GM18507 (cell line): ENCODE measurements at places on chromosomes 12 and 14.
A peak's percentile ranks its signal among the peaks of the same experiment; 100 is the strongest.

DNA sequence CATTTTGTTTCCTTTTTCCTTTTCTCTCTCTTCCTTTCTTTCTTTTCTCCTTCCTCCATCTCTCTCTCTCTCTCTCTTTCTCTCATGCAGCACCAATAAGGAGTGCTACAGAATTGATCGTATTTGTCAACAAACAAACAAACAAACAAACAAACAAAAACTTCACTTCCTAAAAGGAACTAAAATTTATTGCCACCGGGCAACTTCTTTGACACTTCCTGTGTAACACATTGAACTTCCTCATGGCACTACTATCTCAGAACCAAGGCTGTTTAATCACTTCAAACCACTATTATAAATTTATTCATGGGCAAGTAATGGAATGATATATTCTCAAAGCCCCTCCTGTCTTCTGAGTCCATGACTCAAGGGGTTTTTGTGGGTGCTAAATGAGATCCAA, 51.3 kb downstream of the SERPINA3 start:
- DNase-seq: no peak

DNA sequence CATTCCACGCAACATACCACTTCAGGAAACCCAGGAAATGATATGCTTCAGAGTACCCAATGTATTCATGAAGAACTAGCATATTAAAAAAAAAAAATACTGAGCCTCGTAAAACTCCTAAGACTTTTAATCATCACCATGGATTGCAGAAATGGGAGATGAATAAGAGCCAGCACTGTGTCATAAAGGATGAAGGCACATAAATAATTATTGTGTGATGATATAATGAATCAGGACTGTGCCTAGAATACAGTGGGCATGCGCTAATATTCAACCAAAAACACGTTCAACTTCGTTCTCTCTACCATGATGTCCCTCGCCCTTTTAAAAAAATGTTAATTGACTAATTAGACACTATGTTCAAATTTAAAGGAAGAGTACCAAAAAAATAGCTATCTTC, 68.7 kb downstream of the CIT start:
- DNase-seq: no peak

DNA sequence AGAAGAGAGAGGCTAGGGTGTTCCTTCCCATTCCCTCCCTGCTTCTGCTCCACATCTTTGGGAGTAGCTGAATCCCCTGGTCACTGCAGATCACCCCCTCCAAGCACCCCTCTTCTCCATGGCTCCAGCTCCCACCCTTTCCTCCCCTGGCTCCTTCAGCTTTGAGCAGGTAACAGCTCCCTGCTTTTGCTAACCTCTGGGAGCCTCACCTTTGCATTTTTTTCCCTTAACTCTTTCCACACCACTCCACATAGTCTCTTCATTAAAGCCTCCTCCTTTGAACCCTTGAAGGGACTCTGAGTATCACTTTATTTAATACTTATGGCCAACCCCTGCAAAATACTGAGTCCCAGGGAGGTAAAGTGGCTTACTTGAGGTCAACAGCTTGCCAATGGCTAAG, 25.7 kb upstream of the SERPINA6 start:
- no peak for DNase-seq

DNA sequence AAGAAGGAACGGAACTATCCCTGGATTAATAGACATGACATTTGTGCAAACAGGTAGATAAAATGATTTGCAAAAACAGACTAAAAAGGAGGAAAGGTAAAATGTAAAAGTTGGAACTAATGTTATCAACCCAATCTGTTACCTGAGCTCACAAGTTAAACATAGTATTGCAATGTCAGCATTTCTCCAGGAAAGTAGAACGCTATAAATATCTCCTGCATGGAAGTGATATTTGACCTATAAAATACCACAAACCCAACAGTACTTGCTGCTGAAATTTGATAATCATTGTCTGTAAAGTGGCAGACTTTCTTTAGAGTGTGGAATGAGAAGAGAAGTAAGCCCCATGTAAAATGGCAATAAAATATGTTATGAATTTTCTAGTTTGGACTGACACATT, 1435.7 kb downstream of the LRFN5 start:
- no peak for DNase-seq

GRCh38 chr12:31728917-31729640, at the start of gene AMN1:
TSS of gene AMN1 (minus strand) at chr12:31729021. CDS start at chr12:31729008, 13 bp downstream.
- peak; percentile 92 for DNase-seq

DNA sequence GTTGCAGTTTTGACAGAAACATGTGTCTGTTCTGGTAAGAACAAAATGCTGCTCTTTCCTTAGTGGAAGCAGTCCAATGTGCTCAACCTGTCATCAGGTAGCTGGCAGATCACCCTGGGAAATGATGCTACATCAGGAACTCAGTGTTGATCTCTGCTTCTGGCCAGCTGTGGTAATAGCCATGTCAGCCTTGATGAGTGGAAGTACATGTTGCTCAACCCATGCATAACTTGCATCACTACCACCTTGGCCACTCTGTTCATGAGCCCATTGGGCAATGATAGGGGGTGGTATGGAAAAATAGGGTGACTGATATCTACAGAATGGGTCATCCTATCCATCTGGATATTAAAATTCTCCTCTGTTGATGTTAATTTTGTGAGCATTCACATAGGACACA, 411.0 kb downstream of the C12orf50 start:
- no peak for DNase-seq

DNA sequence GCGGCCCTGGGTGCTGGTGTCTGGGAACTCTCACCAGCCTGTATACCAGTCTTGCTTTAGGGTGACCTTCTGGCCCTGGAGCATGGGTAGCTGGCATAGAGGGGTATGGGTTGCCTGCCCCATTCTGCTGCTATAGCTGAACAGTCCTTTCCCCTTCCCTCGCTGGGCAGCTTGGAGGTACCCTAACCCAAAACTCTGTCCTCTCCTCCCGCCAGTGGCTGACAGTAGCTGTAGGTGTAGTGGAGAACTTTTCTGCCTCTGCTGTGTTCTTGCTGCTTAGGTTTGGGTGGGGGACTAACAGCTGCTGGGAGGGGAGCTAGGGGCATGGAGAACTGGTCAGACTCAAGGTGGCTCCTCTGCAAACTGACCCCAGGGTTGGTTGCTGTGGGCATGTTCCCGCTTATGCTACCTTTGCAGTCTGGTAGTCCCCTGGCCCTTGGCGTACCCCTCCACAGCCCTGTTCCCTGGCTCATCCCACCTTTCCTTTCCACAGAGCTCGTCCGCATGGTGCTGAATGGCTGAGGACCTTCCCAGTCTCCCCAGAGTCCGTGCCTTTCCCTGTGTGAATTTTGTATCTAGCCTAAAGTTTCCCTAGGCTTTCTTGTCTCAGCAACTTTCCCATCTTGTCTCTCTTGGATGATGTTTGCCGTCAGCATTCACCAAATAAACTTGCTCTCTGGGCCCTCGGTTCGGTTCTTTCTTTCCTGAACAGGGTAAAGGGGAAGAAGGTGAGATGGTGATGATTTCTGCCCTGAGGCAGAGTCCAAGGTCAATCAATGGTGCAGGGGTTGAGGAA, 2.9 kb downstream of the MYL6 start:
- no peak for DNase-seq

- DNase-seq: no peak
Observed at GRCh38 chr12:94073441-94074051, 74.8 kb upstream of the PLXNC1 start.

DNA sequence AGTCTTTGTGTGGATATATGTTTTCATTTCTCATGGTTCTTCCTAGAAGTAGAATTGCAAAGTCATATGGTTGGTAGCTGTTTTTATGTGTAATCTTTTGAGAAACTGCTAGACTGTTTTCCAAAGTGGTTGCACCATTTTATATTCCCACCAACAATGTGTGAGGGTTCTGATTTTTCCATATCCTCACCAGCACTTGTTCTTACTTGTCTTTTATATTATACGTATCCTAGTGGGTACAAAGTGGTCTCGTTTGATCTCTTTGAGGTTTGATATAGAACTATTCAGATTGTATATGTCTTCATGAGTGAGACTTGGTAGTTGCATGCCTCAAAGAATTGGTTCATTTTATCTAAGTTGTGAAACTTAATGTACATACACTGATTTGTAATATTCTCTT, 91.3 kb downstream of the BEGAIN start:
- DNase-seq: no peak

GRCh38 chr12:24505366-24506015, 443.4 kb downstream of the BCAT1 start:
- no peak for DNase-seq

- DNase-seq: no peak
Observed at GRCh38 chr14:52481864-52482263, 70.4 kb downstream of the TXNDC16 start.

DNA sequence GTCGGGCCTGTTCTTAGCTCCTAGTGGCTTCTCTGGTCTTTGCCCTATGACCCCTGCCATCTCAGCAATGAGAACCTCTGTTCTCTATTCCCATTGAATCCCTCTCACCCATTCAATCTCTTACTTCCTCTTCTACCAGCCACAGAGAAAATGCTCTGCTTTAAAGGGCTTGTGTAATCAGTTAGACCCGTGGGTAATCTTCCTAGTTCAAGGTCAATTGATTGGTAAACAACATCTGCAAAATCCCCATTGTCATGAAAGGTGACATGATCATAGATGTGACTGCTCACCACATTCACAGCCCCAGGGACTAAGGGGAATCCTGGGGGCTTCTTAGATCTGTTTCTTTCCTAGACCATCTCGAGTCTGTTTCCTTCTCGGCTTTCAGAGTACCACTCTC, 7.2 kb upstream of the CCDC197 start:
- no peak for DNase-seq

- no peak for DNase-seq
Observed at GRCh38 chr12:114858388-114859146, 174.6 kb upstream of the TBX3 start.

DNA sequence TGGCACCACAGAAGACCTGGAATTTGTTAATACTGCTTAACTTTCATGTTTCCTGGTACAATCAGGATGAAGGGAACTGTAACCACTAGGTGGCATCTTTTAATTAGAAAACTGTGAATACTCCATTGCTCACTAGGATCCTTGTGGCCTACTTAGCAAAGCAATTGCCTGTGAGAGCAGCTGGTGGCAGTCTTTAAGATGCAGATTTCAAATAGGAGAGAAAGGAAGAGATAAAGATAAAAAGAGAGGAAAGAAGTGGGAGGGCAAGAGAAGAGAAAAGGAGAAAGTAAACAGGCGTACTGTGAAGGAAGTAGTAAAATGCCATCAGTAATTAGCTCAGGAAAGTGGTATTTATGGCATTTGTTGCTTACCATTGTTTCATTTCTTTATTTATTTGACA, 114.5 kb downstream of the RAD51B start:
- peak; percentile 23 for DNase-seq

GRCh38 chr12:40672741-40673271, 19.4 kb upstream of the CNTN1 start:
- DNase-seq: no peak

GRCh38 chr12:91926848-91927247, 218.8 kb downstream of the BTG1 start:
- no peak for DNase-seq

GRCh38 chr14:61927520-61927919, 165.3 kb downstream of the SNAPC1 start:
- DNase-seq: no peak

GRCh38 chr12:116955382-116956021, 44.8 kb downstream of the FBXW8 start:
- no peak for DNase-seq

GRCh38 chr14:33486332-33486890, 464.5 kb downstream of the EGLN3 start:
- no peak for DNase-seq

GRCh38 chr14:23365036-23365731, at the start of gene EFS:
TSS of gene EFS (minus strand) at chr14:23365172. CDS start at chr14:23365025, 147 bp downstream.
- no peak for DNase-seq

DNA sequence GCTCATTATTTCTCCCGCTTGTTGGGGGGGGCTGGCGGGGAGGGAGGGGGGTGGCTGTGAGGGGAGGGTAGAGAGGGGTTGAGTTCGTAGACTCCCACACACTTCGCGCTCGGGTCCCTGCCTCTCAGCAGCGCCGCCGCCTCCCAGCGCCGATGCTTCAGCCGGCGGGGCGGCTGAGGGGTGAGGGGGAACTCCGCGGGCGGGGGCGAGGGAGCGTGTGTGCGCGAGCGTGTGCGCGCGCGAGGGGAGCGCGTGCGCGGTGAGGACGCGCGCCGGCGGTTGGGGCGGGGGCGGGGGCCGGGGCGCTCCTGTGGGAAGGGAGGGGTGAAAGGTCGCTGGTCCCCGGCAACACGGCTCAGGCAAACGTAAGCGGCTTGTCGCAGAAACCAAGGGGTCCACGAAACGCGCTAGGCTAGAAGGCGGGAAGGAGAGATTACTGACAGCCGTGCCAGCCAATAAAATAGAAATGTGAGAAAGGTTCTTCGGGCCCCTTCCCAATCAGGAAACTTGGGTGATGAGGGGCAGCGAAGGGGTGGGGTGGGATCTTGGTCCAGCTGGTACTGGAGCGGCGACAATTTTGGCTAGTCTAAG, 343 bp upstream of the NOVA1 start:
- DNase-seq: no peak

GRCh38 chr14:86654558-86655184, 1124.7 kb downstream of the FLRT2 start:
- no peak for DNase-seq

DNA sequence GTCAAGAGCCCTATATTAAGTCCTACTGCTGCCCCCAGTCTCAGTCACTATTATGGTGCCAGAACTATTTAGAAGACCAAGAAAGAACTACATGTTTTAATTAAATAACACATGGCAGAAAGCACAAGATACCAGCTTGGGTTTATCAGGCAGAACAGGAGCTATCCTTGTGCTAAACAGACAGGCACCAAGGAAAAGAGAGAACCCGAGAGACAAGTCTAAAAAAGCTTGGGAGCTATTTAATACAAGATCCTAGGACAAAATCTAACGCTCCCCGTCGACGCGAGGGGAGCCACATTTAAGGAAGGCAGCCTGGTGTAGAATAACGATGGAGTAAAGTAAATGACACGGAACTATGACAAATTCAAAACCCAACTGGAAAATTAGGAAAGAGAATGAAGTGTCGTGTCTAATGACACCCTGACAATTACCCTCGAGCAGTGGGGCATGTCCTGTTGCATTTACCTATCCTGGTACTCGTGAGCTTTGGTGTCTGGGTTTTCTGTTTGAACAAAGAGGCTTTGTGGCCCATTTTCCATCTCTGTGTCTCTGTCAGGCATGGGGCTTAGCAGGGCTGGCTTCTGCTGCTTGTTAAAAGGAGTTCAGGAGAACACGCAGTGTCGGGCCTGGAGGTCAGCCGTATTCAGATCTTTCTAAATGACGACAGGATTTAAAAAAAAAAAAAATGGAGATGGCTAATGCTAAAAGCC, 140.6 kb downstream of the ETNK1 start:
- no peak for DNase-seq

DNA sequence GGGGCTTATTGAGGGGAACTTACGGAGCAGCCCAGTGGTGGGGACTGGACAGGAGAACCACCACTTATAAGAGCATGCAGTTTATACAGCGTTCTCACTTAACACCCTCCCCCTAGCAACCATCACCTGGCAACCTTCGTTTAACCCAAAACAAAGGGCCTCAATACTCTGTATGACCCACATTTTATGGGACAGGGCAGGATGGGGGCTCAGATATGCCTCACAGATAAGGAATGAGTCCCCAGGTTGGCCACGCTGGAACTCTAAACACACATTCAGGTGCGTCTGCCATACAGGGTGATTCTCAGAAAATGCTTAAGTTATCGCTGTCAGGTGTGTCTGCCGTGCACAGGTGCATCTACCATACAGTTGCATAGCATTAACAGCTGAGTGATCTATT, 99.2 kb downstream of the GCH1 start:
- DNase-seq: no peak

- no peak for DNase-seq
Observed at GRCh38 chr12:24398605-24399004, 449.1 kb upstream of the SOX5 start.

- no peak for DNase-seq
Observed at GRCh38 chr14:62162998-62163589, 400.9 kb downstream of the SNAPC1 start.

- DNase-seq: peak; percentile 37
Observed at GRCh38 chr14:53109105-53110041, 43.8 kb downstream of the DDHD1 start.
